ENCODE measurements at places on chromosomes 5 and 9.

DNA sequence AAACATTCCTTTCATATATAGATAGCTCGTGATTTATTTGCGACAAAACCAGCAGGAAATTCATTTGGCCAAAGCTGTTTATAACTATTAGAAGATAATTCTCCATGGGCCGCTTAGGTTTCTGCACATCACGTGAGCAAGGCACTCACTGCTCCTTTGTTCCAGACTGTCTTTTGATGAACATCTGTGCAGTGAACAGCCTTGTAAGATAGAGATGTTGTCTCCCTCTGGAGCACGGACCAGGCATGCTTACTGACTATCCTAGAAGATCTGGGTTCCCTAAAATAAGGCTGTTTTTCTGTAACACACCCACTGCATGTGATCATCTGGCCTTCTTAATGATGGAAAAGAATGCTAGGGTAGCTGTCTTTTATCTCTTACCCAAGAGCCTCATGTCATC, 30.9 kb downstream of the YIPF5 start:
- DNase-seq, result no peak

- DNase-seq, result no peak
These were observed 36.0 kb downstream of the FAM78A start for GRCh38 chr9:131240047-131240921.

GRCh38 chr5:1174122-1174936, 27.1 kb upstream of the SLC6A19 start:
- peak; percentile 52 for DNase-seq

DNA sequence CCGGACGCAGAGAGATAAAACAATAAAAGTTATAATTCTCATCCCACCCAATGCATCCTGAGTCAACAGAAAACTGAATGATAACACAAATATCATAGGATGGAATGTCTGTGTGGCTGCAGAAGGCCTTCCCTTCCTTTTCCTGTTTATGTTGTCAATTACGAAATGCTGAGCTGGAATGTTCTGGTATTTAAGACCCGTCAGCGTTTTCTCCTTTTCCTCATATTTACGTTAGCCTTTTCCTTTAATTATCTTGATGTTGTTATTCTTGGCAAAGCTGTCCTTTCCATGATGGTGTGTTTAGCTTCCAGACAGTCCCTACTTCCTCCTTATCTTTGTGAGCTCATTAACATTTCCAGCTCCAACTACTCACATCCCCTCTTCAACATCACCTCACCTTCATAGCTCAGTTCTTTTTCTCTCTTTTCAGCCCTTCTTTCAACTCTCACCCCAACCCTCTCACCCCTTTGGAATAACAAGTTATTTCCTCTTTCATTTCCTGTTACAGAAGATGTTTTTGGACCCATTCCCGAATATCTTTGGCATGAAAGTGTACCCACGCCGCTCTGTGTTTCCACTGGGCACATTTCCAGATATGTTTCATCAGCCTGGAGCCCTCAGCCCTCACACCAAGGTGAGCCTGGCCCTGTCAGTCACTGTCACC, 221.6 kb downstream of the NR2F1-AS1 start:
- DNase-seq, result no peak

- peak; percentile 55 for DNase-seq
These were observed 4.2 kb downstream of the CCNI2 start for GRCh38 chr5:132751444-132751843.

DNA sequence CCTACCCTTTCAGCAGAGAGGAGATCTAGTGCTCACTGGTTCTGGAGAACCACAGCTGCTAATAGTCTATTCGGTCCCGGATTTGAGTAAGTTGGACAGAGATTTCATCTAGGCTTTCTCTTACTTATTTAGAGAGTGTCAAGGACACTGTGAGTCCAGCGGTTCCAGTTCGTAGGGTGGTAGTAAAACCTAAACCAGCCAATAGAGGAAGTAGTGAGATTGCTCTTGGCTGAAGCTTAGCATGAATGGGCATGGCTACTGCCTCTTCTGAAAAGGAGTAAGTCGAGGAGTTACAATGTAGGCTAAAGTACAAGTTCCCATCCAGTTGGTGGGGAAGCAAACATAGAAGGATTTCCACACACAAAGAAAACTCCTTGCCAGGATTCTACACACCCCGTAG, 109.6 kb upstream of the MOCS2 start:
- no peak for DNase-seq

DNA sequence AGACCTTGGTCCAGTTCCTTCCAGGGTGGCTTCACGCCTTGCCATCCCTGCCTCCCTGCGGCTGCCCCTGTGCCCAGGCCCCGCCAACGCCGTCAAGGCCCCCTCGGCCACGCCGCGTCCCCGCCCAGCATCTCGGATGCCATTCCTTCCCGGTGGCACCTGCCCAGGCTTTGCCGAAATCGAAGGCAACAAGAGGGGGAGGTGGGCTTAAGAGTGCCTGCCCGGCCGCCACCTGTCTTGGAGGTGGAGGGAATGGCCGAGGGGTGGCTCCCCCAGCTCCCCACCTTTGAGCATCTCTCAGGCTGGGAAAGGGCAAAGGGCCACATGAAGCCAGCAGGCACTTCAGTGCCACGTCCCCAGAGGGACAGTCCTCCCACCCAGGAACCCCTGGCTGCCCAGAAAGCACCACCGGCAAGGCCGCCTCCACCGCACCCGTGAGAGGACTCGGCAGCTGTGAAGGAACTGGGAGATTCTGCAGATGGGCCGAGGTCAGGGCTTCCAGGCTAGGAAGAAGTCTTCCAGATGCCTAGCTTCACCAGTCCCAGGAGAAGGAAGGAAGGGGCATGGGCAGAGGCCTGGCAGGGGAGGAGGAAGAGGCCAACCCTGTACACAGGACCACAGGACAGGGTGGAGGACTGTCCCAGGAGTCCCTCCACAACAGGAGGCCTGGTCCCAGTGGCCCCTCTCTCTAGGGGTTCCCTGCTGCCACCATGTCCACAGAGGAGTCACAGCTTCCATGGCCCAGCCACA, 218.0 kb downstream of the FANCC start:
- DNase-seq, result no peak

GRCh38 chr9:87193925-87194868, 246.9 kb upstream of the GAS1 start:
- no peak for DNase-seq

Measured in stimulated activated CD4-positive, alpha-beta T cell treated with anti-CD3 and anti-CD28 coated beads, Interleukin-4, amount 100 ng/mL, for 24 hours (primary cell).